NT2/D1 (cell line): ENCODE measurements at places on chromosomes 1 and 21.

- no peak for DNase-seq
These were observed 2.2 kb downstream of the DHCR24 start for GRCh38 chr1:54884768-54885167.

- no peak for DNase-seq
These were observed 6.1 kb downstream of the SRM start for GRCh38 chr1:11053758-11054137.

GRCh38 chr1:115436596-115436995 is 98.5 kb upstream of the NGF start:
- peak; percentile 8 for DNase-seq

GRCh38 chr1:1782399-1783221 is 4.3 kb upstream of the NADK start:
- DNase-seq = no peak

DNA sequence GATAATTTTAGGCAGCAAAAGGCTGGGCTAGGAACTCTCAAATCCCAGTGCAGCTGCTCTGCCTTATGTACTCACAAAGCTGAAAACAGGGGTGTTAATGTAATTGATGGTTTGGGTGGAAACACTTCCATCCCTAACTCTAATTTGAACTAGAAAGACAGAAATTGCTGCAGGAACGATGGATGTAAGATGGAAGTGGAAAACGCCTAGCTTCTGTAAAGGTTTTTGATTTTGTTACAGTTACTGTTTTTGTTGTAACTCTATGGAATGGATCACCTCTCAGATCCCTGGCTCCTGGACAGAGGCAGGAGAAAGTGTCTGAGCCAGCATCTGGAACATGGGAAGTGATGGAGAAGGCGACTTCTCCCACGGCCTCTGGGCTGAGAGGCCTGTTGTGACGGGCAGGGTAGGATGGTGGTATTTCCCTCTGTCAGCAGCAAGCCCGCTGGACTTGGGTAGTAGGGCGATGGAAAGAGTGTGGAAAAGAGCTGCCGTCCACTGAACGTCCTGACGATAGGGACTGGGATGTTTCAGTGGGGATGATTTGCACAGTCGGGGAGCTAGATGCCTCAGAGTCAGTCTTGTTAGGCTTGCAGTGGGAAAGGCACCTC is 1.6 kb downstream of the TRAF5 start:
- DNase-seq = no peak

DNA sequence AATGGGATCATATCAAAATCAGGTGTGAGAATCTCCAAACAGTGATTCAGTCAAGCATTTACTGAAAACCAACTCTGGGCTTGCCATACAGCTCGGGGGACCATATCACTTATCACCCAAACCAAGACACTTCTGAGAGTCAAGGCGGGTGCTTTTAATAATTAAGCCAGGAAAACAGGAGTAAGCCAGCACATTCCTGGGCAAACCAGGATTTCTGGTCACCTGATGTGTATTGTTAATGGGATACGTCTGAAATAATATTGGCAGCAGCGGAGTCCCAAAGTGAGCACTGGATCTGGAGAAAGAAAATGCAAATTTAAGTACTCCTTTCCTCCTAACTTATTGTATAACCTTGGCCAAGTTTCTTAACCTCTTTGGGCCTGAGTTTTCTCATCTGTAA is 17.6 kb downstream of the OSCP1 start:
- DNase-seq = no peak

- DNase-seq = no peak
These were observed 48.5 kb upstream of the OLIG2 start for GRCh38 chr21:32977216-32977615.

DNA sequence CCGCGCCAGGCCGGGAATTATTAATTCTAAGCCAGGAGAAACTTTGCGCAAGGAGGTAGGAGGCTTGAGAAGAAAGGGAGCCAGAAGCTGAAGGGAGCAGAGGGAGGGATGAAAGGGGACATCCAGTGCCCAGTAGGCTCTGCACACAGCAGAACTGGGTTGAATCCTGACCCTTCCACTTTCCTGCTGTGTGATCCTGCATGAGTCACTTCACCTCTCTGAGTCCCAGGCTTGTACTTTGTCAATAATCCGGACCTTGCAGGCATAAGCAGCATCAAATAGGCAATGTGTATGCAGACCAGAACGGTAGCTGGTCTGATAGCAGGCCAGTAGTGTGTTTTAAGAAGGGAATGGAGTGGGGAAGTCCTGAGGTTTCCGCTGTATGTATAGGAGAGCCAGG is 25.5 kb upstream of the EPB41 start:
- DNase-seq = no peak

GRCh38 chr1:167043752-167044488 is 46.3 kb downstream of the GPA33 start:
- no peak for DNase-seq

DNA sequence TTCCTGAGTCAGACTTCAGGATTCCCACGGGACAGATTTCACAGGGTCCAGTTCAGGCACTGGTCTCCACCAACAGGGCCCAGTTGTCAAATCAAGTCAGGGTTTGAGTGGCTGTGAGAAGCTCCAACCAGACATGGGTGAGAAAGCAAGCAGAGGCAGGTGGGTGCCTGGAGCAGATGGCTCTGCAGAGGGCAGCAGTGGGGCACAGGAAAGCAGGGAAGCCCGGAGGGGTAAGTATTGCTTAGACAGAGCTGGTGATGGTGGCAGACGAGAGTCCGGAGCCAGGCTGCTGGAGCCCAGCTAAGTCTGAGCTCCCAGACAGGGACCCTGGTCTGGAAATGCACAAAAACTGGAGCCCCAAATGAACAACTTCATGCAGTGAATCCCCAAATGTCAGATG is 40.4 kb downstream of the RIMS3 start:
- DNase-seq = no peak

- no peak for DNase-seq
These were observed 93.4 kb downstream of the DNM3 start for GRCh38 chr1:171934664-171935063.

DNA sequence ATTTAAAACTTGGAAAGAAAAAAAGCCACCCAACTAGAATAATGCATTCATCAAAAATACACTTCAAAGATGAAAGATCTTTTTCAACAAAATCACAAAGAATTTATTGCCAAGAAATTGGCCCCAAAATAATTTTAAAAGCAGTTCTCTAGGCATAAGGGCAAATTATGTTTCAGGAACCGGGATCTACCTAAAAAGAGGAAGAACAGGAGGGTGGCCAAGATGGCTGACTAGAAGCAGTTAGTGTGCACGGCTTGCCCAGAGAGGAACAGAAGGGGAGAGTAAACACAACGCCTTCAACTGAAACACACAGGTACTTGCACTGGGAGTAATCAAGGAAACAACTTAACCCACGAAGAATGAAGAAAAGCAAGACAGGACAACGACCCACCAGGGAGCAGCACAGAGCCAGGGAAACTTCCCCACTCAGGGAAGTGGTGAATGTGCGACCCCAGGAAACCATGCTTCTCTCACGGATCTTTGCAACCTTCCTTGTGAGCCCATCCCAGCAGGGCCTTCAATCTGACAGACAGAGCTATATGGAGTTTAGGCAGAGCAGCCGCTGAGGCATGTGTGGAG is 46.1 kb downstream of the ACKR1 start:
- DNase-seq = peak; percentile 20

- no peak for DNase-seq
These were observed 284.4 kb upstream of the C1orf105 start for GRCh38 chr1:172135978-172136610.

- no peak for DNase-seq
These were observed 9.1 kb downstream of the ANGPTL7 start for GRCh38 chr1:11198257-11198656.

DNA sequence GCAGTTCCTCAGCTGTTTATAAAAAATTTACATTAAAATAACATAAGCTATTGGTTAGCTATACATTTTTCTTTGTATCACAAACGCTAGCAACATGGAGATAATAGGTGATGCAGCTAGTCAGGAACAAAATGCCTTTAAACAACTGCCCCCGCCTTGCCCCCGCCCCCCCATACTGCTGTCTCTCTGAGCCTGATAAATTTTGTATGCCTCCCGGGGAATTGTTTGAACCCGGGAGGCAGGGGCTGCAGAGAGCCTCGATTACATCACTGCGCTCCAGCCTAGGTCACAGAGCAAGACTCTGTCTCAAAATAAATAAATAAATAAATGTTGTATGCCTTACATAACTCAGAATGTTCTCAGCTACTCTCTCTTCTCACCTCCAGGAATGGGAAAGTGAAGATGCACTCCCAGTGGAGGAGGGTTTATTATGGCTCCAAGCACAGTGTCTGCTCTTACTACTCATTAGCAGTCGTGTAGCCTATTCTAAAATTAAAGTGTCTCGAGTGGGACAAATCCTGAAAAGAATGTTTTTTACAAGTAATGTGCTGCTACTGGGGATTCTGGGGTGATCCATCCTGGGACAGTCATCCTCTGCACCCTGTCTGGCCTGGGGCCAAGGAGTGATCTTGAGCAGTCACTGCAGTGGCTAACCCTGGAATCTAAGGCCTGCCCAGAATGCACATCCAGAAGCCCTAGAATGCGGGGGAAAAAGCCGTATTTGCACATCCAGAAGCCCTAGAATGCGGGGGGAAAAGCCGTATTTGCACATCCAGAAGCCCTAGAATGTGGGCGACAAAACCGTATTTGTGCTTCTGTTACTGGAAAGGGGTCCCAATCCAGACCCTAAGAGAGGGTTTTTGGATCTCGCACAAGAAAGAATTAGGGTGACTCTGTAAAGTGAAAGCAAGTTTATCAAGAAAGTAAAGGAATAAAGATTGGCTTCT is 39.4 kb upstream of the ZNF496 start:
- DNase-seq = no peak

- peak; percentile 71 for DNase-seq
These were observed 16.6 kb downstream of the RHBG start for GRCh38 chr1:156385534-156386031.

DNA sequence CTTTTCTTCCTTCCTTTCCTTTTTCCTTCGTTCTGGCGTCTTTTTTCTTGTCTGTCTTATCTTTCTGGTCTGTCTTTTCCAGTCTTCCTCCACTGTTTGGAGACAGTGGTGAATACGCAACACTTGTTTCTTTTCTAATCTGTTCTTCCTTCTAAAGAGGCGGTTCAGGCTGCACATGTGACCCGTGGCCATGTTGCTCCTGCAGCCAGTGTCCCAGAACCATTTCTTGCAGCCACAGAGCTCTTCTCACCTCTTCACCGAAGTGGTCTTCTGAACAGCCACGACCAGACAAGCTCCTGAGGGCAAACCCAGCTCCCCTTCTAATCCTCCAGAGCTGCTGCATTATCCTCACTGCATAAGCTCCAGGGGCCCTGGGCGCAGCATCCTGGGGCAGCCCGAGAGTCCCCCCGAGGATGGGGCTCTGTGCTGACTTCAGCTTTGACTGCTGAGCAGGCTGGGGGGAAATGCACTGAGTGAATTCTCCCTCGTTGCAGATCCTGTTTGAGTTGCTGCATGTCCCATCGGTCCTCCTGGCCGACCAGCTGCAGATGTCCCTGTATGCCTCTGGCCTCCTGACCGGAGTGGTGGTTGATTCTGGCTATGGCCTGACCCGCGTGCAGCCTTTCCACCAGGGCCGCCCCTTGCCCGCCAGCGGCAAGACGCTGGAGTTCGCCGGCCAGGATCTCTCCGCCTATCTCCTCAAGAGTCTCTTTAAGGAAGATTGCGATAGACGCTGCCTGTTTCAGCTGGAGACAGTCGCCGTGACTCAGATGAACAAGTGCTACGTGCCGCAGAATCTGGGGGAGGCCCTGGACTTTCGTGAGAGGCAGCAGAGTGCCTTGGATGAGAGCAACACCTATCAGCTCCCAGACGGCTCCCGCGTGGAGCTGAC is 70.4 kb downstream of the ACTL8 start:
- no peak for DNase-seq
